ENCODE measurements at places on chromosomes 7 and 10.
A peak's percentile ranks its signal among the peaks of the same experiment; 100 is the strongest.

- peak; percentile 71 for DNase-seq
Observed at GRCh38 chr7:45259966-45260646, 102.5 kb downstream of the RAMP3 start.

DNA sequence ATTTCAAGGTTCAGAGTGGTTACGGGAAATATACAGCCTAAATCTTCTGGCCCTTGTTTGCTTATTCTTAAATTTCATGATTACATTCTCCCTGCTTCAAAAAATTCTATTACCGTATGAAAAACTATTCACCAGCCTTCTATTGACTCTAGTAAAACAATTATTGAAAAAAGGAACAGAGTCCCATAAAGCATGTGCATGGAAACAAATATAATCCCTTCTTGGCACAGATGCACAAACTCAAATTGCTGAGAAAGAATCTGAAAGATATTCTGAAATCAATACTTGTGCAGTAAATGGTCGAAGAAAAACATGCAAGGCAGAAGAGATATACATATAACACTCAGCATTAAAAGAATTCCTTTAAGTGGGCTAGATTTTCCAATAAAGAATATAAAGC lies 83.6 kb downstream of the LRRN3 start:
- DNase-seq, result no peak

DNA sequence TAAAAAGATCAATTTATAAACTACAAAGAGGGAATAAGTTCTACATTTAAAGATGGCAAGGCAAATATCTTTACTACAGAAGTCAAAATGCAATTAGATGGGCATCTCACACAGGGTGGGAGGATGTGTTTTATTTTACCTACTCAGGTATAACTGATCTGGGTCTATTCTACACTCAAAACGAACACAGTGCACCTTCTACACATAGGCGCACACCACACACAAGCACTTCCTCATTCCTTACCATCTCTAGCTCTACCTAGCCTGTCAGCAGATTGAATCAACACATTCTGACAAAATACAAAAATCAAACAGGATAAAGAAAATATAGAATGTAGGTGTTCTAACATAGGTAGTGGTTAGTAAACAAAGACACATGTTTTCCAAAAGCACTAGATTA lies 64.8 kb downstream of the SGCE start:
- no peak for DNase-seq

DNA sequence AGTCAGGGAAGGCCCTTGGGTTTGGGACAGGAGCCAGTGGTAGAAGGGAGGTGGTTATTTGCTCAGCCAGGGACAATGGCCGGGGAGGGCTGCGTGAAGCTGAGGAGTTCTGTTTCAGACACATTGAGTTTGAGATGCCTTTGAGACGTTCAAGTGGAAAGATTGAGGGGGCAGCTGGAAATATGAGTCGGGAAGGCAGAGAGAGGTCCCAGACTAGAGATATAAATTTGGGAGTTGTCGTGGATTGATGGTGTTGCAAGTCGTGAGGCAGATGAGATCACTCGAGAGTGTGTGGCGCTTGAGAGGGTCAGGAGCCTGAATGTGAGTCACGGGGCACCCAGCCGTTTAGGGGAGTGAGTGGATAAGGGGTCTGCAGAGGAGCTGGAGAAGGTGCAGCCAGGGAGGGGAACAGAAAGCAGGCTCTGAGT lies 73.3 kb downstream of the ZMIZ1 start:
- DNase-seq, result no peak

GRCh38 chr7:121499624-121500023 lies 103.5 kb upstream of the FAM3C start:
- no peak for DNase-seq

- DNase-seq, result no peak
Observed at GRCh38 chr10:49361735-49362568, 33.9 kb downstream of the DRGX start.

- no peak for DNase-seq
Observed at GRCh38 chr7:37729181-37729580, 45.6 kb downstream of the GPR141 start.

DNA sequence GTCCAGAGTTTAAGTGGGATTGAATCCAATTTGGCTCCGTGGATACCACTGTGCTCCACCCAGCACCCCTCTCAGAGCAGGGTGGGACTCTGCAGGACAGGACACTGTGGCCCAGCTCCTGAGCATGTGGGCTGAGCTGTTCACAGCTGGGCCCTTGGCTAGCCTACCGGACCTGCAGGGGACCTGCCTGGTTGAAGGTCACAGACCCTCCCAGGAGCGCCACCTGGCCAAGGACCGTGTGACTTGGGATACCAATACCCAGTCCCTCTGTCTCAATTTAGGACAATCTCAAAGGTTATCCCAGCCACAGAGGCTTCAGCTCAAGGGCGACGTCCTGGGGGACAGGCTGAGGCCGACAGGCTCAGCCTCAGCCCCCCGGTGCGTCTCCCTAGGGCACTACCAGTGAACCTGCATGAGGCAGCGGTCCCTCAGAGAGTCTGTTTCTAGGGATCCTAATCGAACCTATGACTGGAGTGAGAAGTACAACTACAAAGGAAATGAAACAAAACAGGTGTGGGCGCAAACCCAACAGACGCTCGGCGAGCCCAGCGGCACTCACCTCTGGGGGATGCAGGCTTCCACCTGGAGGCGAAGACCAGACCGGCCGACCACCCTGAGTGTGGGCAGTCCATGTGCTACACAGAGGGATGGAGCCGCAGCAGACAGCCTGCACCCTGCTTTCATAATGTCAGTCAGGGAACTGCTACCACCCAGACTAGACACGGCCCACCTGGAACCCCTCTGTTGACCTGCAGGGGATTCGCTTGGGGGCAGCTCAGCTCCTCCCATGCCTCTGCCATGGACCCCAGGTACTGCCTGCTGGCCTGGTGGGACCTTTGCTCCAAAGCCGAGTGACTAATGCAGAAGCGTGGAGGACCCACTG lies 103.7 kb downstream of the PAXIP1 start:
- no peak for DNase-seq

DNA sequence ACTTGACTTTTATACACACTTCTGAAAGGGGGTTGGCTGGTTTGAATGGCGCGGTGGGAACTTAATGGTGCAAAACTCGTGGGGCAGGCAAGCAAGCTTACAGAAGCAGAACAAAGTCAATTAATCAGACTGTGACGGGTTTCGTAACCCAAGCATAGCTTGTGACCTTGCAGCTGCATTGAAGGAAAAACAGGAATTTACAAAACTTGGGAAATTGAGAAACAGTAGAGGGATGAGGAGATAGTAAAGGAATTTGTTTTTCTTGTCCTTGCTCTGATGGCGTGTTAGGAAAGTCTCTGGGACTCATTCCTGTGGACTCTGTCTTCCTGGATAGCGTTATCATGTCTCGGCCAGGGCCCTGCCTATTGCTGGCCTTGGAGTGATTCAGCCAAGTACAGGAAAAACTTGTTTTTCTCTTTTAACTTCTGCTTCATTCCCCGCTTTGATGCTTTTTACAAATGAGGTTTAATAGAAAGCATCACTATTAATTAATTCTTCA lies 220.0 kb upstream of the KCND2 start:
- no peak for DNase-seq

GRCh38 chr7:1312136-1313070 lies 79.7 kb downstream of the UNCX start:
- no peak for DNase-seq

DNA sequence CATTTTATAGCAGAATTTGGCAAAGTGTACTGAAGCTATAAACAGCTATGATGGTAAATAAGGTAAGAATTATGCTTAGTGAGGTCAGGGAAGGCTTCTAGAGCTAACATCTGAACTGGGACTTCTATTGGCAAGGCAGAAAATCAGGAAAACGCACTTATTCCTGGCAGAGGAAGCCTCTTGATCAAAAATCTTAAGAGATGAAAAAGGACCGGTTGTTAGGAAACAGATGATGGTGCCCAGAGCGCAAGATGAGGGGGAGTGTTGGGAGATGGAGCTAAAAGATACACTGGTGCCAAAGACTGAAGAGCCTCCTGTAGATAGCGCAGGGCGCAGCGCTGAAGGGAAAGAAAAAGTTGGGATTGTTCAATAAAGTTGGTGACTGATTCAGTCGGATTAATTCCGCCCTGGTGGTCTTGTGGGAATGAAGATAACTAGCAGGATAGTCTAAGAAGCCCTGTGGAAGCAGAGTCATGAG lies 550 bp upstream of the CALU start:
- no peak for DNase-seq

GRCh38 chr7:98562381-98562823 lies 54.7 kb upstream of the NPTX2 start:
- no peak for DNase-seq

DNA sequence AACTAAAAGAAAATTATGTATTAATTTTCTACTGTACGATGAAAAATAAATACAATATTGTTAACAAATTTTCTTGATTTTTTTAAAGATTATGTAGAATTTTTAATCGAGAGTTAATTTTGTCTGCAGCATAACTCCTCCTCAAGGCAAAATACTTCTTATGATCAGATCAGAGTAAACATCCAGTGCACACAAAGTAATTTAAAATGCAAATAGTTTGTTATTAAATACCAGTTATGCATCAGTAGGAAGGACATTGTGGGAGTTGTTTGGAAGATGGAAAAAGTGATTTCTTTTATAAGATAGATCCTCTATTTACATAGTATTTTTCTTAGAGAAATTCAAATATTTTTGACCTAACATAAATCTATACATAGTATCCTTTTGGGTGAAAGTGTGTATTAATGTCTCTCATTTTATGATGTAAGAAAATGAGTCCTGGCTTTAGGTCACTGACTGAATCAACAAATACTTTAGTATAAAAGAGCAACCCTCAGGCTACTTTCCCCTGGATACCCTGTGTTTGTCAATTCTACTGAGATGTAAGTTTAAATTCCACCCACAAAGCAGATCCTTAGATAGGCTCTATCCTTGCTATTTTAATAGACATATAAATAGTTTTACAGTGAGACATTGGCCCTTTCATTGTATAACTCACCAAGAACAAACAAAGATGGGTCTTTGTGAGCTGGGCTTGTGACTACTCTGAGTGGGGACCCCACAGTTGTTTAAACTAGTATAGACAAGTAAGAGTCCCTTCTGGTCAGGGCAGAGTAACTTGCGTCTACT lies 1133.7 kb downstream of the GATA3 start:
- no peak for DNase-seq

DNA sequence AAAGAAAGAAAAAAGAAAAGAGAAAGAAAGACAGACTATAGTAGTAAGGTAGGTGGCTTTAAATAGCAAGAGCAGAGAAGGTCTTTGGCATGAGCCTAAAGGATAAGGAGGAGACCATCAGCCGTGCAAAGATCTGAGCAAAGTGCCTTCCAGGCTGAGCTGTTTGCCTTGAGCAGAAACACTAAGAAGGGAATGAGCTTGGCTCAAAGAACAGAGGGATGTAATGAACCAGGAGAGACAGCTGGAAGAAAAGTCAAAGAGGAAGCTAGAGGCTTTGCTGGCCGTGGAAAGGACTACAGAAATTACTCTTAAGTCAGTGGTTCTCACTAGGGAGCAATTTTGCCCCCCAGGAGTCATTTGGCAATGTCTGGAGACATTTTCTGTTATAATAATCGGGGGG lies 228.6 kb downstream of the FGFR2 start:
- no peak for DNase-seq

- DNase-seq, result no peak
Observed at GRCh38 chr7:120216947-120217346, 56.0 kb upstream of the KCND2 start.

GRCh38 chr7:50662041-50662694 lies 97.0 kb upstream of the DDC start:
- DNase-seq, result no peak

GRCh38 chr10:34607894-34608293 lies 207.2 kb downstream of the PARD3 start:
- DNase-seq, result no peak

DNA sequence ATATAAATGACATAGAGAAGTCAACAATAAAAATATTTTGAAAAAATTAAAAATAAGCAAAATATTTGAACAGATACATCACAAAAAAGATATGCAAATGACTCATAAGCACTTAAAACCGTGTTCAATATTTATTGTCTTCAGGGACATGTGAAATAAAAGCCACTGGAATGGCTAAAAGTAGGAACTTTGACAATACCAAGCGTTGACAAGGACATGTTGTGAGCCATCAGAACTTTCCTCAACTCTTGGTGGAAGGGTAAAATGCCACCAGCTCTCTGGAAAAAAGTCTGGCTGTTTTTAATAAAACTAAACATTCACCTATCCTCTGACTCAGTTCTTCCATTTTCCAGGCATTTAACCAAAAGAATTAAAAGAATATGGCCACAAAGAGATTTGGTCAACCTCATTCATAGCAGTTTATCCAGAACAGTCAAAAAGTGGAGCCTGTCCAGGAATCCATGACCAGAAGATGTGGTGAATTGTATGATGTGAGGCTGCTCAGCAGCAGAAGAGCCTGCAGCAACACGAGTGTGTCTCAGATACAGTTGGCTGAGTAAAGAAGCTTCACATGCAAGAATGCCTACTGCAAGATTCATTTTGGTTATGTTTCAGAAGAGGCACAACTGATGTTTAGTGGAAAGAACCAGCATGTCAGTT lies 7.1 kb upstream of the KLF6 start:
- DNase-seq, result no peak

GRCh38 chr10:78199005-78199725 lies 165.5 kb downstream of the RPS24 start:
- no peak for DNase-seq

DNA sequence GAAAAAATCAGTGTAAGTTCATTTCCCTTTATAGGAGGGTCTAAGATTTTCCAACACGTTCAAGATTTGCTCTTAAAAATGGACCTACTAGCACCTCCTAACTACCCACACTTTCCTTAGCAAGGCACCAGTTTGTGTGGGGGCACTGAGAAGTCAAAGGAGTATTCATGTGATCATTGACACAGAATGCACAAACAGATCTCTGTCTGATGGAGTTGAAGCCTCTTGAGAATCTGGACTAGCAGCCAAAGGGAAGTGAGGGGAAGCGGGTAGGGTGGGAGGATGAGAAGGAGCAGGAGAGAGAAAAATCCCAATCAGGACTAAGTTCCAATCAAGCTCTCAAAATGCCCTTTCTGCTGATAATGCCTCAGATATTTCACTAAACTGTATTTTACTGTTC lies 4.1 kb downstream of the MMS19 start:
- DNase-seq, result no peak

GRCh38 chr10:84478151-84478550 lies 149.8 kb downstream of the CCSER2 start:
- no peak for DNase-seq

DNA sequence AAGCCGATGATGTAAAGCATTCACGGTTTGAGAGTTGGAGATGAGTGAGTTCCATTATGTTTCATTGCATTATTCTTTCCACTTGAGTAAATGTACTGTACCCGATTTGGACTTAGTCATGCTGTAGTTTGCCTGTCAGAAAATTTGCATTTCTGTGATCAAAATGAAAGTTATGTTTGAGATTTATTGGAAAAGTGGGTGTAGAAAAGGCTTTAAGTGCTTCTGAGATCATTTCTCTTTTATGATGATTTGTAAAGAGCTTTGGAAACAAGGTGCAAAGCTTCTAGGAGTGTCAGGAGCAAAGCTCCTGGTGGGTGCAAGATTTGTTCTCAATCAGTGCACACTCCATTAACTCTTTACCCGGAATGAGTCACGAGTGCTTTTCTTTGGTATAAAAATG lies 204.1 kb upstream of the POM121L12 start:
- DNase-seq, result no peak

- DNase-seq, result no peak
Observed at GRCh38 chr7:74280985-74281384, 8.2 kb upstream of the CLIP2 start.

GRCh38 chr10:77325233-77325537 lies 312.4 kb downstream of the KCNMA1 start:
- no peak for DNase-seq

- DNase-seq, result no peak
Observed at GRCh38 chr10:86163522-86164173, 202.9 kb downstream of the GRID1 start.

All from activated naive CD4-positive, alpha-beta T cell (primary cell).